Stimulated activated CD8-positive, alpha-beta memory T cell treated with anti-CD3 and anti-CD28 coated beads, Interleukin-4, amount 100 ng/mL, for 4 hours (primary cell): ENCODE measurements at places on chromosomes 12 and 14.

DNA sequence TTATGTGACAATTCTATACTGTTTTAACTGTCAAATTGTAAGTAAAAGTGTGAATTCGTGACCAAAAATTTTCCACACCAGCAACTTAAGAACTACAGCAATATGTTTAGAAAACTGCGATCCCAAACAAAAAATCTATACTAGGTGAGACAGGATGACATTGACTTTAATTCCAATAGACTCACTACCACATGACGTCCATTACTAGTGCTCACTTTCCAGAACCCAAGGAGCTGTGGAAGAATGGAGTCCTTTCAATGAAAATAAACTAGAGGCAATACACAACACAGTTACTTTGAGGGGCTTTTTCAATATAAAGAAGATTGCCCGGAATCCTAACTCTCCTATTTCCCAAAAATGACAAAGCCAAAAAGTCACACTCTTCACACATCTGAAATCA is 1.4 kb downstream of the EPS8 start:
- DNase-seq: no peak

GRCh38 chr12:1638203-1638602 is 9.2 kb downstream of the WNT5B start:
- no peak for DNase-seq

GRCh38 chr14:24890716-24891115 is 159.2 kb downstream of the STXBP6 start:
- DNase-seq: no peak

GRCh38 chr12:41531147-41531829 is 343.2 kb downstream of the PDZRN4 start:
- DNase-seq: no peak

DNA sequence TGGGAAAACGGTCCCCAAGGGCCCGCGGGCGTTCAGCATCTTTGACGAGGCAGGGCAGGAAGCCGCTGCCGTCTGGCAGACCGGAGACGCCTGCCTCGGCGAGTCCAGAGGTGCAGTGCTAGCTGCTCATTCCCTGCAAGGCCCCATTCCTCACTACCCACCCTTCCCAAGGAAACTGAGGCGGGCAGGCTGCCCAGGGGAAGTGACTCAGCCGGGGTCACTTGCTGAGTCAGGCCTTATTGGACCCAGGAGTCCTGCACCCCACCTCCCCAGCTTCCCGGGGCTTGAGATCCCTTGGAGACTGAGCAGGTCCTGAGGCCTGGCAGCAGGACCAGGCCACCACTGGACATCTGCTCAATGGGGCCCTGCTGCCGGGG is 3.7 kb downstream of the SH2B3 start:
- DNase-seq: no peak

DNA sequence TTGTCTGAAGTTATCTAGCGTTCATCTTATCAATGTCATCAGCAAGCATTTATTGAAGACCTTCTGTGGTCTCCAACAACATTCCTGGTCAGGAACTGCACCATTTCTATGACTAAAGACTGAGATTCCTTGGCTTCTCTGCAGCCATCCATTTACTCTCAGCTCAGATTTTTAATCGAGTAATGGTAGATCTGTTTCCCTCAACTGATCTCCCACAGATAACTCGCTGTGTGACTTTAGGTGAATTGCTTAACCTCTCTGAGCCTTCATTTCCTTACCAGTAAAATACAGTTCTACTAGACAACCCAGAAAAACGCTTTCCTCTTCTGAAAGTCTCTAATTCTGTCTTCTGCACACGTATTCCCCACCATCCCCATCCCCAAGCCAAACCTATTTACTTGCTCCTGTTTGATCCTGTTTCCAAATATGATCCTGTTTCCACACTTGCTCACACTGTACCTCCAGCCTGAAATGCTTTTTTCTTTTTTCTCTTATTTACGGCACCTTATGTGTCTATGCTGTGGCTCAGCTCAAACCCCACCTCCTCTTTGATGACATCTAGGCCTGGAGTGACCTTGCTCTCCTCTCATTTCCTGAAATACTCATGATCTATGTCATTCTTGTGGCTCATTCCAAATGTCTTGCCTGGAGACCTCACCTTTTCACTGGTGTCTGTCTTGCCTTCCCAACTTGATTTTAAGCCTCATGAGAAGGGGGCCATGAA is 21.8 kb downstream of the PLXNC1 start:
- DNase-seq: no peak

DNA sequence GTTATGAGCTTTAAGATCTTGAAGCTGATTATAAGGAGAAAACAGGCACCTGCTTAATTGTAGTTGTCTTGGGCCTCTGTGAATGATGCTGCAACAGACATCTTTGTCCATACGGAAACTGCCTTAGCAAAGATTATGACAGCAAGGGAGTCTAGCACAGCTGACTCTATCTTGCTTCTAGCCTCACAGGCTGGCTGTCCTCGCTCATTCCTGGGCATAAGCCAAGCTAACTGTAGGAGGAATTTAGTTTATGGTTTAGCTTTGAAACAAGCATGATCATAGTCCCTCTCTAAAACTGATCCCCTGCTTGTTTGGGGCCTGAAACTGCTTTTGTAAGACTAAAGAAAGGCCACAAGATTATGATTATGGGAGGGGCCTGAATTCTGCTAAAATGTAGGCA is 74.3 kb upstream of the C14orf132 start:
- no peak for DNase-seq

GRCh38 chr12:40946612-40947194 is 241.4 kb upstream of the PDZRN4 start:
- DNase-seq: no peak

- DNase-seq: no peak
These were observed 303.5 kb downstream of the EGLN3 start for GRCh38 chr14:33647385-33647786.

- DNase-seq: no peak
These were observed 186.3 kb downstream of the DACT1 start for GRCh38 chr14:58824106-58824505.

DNA sequence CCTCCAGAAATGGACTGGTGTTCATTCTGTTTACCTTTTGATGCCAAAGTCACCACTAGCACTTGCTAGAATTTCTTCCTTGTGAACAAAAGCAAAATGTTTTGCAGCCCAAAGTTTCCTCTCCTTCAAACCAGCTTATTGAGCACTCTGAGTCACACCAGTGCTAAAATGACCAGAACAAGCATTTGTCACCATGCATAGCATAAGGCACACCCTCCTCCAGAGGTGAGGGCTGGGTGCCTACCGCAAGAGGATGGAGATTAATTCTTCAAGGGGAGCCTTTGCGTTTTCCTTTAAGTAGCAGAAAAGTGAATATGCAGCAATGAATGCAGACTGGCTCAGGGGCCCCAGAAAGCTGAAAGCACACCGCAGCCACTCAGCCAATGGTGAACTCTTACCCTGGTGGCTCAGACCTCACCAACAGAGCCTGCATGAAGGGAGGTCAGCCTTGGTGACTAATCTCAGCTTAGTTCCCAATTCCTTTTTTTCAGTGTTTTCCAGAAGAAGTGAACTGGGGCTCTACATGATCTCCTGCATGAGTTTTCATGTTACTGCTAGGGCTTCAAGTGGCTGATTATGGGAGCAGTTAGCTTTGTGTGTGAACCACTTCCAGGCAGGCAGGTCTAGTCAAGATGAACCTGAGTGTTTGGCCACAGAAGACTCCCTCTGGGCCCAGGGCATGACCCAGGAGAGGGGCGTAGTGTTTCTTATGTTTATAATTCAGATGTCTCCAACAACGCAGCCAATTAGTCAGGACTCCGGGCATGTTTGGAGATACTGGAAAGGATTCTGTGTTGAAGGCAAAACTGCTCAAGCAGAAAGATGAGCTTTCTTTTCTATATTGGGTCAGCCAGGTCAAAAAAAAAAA is 96.3 kb downstream of the PAX9 start:
- no peak for DNase-seq

DNA sequence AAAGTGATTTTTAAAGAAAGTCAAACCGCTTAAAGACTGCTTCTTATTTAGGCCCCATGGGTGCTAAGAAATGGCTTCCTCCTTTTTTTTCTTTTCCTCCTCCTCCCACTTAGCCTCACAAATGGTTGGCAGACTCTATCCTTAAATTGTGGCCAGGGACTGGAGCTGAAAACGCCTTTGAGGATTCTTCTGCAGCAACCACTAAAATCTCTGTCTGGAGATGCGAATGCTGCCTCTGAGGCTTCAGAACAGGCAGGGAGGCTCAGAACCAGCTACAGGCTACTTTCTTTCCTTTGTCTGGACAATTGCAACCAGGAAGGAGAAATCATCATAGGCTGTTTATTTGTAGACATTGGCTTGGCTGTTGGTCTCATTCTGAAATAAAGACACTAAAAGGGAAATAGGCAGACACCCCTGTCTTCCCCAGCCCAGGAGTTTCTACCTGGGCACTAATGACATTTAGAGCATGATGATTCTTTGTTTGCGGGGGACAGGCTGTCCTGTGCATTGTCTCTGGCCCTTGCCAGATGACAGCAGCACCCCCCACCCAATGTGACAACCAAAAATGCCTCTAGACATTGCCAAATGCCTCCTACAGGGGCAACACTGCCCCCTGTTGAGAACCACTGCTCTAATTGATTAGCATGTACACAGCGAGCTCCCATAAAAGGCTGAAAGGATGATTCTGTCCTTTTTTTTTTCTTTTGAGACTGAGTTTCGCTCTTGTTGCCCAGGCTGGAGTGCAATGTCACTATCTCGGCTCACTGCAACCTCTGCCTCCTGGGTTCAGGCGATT is 50.3 kb downstream of the MAP1LC3B2 start:
- DNase-seq: no peak

- DNase-seq: no peak
These were observed 1.3 kb upstream of the MDM2 start for GRCh38 chr12:68806488-68807237.

DNA sequence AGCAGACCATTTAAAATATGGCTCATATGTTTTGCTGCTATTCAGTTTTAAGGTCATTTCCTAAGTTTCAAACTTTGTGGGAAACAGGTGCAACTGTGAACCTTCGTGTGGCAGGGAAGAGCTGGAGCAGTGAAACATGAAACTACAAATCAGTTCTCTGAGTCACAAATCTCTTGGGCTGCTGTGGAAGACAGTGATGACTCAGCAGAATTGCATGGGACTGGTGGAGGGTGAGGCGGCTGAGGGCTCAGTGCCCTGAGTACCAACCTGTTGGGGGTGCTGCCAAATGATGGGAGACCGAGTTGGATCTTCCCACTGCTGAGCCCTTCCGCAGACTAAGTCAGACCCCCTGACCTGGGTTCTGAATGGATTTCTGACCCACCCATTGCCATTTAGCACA is 8.4 kb upstream of the CALM1 start:
- DNase-seq: no peak

- DNase-seq: no peak
These were observed 141.4 kb upstream of the TMPO start for GRCh38 chr12:98374007-98374406.

- DNase-seq: no peak
These were observed 123.4 kb downstream of the TTC7B start for GRCh38 chr14:90692826-90693225.

DNA sequence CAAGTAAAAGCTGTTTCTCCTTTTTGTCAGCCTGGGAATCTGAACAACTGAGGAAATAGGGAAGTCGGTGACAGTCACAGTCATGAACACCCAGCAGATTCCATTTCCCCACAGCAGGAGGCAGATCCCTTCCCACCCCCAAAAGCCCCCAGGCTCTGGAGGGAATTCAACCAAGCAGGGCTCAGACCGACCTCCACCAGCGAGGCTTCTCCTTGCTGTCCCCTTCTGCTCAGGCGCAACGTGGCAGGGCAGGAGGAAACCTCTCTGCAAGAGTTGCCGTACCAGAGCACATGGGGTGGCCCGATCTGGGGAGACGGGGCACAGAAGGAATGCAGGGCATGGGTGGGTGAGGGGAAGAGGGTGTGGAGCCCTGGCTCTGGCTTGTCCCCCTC is 319 bp downstream of the GALNT6 start:
- DNase-seq: no peak

GRCh38 chr12:44618946-44619345 is 257.2 kb downstream of the NELL2 start:
- DNase-seq: no peak

DNA sequence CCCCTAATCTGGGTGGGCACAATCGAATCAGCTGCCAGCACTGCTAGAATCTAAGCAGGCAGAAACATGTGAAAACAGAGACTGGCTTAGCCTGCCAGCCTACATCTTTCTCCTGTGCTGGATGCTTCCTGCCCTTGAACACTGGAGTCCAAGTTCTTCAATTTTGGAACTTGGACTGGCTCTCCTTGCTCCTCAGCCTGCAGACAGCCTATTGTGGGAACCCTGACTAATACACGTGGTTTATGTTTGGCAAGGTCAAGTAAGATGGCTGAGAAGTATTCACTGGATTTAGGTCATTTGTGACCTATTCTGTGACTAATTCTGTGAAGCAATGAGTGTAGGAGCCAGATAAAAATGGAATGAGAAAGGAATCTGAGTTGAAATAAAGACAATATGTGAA is 11.0 kb downstream of the GPR135 start:
- DNase-seq: no peak

GRCh38 chr12:92582893-92583292 is 119.9 kb upstream of the PLEKHG7 start:
- no peak for DNase-seq

DNA sequence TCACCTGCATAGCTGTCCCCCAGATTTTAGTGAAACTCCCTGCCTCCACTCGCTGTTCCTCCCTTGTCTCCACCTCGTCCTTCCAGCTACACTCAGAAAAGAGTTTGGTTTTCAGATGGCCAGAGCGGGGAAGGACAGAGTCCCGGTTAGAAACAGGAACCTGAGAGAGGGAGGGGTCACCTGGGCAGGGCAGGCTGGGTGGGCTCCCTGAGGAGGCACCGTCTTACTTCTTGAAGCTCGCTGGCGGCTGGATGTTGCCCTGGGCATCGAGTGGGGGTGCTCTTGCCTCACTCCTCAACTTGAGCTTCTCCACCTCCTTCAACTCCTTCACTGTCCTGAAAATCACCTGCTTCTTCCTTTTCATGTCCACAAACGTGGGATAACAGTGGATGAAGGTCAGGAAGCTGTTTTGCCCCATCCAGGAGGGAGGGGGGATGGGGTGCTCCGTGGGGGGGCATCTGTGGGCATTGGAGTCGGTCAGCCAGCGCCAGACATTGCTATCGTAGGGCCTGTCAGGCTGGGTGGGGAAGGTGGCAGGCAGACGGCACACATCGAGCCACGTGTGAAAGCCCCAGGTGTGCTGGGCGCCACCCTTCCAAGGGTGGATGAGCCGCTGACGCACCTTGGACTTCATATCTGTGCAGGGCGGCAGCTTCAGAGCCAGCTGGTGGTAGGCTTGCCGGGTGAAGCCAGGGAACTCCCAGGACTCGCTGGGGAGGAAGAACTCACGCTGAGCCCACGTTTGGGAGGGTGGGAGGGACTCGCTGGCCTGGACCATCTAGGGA is 2.0 kb downstream of the TEX52 start:
- DNase-seq: no peak

GRCh38 chr14:95034788-95035187 is 122.5 kb downstream of the DICER1 start:
- DNase-seq: no peak

GRCh38 chr12:22101749-22102243 is 55.8 kb downstream of the CMAS start:
- DNase-seq: no peak
